M059J (cell line): ENCODE measurements at places on chromosomes 3 and 15. TPM values are rescaled to one million over a fixed set of nuclear protein-coding genes. Genes with fewer than 3 reads are reported as not detected.

Gene GNAT1
- total RNA-seq: not detected in 2 replicates

GRCh38 chr3:94693997-94694640 lies 631.3 kb downstream of the NSUN3 start:
- DNase-seq: no peak

GRCh38 chr15:48718646-48719045 lies 73.1 kb upstream of the FBN1 start:
- peak; percentile 33 for DNase-seq

- no peak for DNase-seq
These were observed 159.2 kb downstream of the ZPLD1 start for GRCh38 chr3:102593812-102594602.

GRCh38 chr15:92819278-92820235 lies 80.6 kb upstream of the CHD2 start:
- DNase-seq: peak; percentile 67

- DNase-seq: peak; percentile 56
These were observed at the start of gene DUSP7 for GRCh38 chr3:52056521-52056967. TSS of gene DUSP7 (minus strand) at chr3:52056571. CDS start at chr3:52056366, 205 bp downstream.

- DNase-seq: no peak
These were observed 183.4 kb downstream of the KLF13 start for GRCh38 chr15:31510057-31510456.

Gene INTS14
- 35.9 and 55.3 TPM in 2 replicates for total RNA-seq

GRCh38 chr3:138394686-138395085 lies 39.7 kb upstream of the ESYT3 start:
- no peak for DNase-seq

GRCh38 chr15:40232625-40233070 lies 6.2 kb upstream of the PAK6 start:
- DNase-seq: peak; percentile 88

- DNase-seq: no peak
These were observed 59.0 kb downstream of the APBA2 start for GRCh38 chr15:28944696-28945300.

Gene GOLGA6D
- total RNA-seq: not detected in 2 replicates

DNA sequence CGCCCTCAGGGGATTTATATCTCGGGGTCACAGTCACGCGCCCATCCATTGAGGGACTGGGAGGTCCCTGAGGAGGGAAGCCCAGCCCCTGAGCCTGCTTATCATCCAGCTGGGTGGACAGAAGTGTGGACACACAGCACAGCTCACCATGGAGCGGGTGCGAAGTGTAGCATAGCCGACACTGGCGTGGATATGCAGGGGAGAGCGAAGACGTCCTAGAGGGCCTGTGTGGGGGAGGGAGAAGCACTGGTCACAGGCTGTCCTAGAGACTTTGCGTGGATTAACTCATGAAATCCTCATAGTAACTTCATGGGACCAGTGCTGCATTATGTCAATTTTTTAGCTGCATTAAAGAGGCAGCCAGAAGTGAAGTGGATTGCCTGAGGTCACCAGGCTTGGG lies 26.1 kb upstream of the PLXND1 start:
- no peak for DNase-seq

GRCh38 chr15:73906346-73907034 lies 19.8 kb upstream of the LOXL1 start:
- peak; percentile 34 for DNase-seq

- DNase-seq: peak; percentile 45
These were observed 5.3 kb downstream of the P2RY12 start for GRCh38 chr3:151379083-151379734.

DNA sequence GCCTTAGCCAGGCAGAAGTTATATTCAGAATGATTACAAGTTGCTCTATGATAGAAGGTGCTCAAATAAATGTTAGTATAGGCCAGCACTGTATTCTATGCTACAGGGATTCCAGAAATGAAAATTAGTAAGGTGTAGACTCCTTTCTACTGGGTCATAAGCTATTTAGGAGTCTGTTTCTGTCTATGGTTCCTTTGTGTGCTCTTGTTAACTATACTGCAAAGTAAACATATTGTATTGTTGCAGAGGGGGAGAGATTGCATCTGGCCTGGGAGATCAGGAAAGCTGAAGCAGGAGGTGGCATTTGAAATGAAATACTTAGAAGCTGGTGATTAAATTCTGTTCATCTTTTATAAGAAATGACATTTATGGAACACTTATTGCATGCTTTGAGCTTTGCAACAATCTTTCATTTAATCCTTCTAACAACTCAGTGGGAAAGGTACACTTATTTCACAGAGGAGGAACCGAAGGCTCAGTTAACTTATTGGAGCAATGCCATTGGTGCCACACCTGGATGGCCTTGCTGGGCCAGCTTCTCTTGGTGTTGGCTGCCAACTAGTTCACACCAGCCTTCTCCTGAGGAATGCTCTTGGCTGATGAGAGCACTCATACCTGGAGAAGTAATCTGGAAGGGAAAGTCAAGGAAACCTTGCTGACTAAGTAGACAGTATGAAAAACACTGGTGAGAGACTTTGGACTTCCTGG lies 39.1 kb downstream of the ABHD5 start:
- no peak for DNase-seq

Gene ARPIN
- 2.0 and 5.2 TPM in 2 replicates for total RNA-seq

Gene LRRC34
- total RNA-seq: 0.71 and 1.6 TPM in 2 replicates

DNA sequence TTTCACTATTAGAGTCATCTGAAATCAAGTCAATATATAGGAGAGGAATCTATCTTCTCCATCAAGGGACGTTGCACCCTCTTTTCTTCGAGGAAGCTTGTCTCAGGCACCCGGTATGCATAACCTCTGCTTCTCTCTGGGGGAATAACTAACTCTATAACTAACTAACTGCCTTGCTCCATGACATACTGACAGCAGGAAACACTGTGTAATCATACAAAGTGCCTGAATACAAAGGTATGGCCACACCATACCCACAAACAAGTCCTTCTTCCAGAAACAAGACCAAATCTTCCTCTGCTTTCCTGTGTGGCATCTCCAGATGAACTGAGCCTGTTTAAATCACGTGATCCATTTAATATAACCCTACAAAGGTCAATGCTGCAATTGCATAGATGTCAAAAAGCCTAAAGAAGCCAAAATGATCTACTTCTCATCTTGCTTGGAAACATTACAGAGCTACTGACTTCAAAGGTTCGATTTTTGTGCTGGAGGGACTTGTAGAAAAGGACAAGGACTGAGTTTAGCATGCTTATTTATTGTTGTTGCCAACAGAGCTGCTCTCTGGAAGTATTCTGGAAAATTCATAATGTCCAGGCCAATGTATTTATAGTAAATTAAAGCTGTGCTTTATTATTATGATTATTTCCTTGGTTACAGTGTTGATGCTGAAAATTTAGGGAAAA lies 380.5 kb downstream of the FOXP1 start:
- DNase-seq: no peak
